Vein endothelial cell (primary cell): ENCODE measurements at places on chromosomes 1 and 21. TPM values are rescaled to one million over a fixed set of nuclear protein-coding genes. Genes with fewer than 3 reads are reported as not detected.

PLCH2 gene
- under 0.01 and 0.33 TPM in 2 replicates for total RNA-seq

OR2L3 gene
- not detected in 2 replicates for total RNA-seq

GJA8 gene
- not detected in 2 replicates for total RNA-seq

RAB25 gene
- total RNA-seq: not detected in 2 replicates

ADCY10 gene
- 0.48 TPM in 1 of 2 replicates, not detected in the other for total RNA-seq

TCHHL1 gene
- total RNA-seq: not detected in 2 replicates

KIAA1614 gene
- 4.0 and 4.6 TPM in 2 replicates for total RNA-seq

ATPAF1 gene
- total RNA-seq: 33.1 and 40.5 TPM in 2 replicates

MUTYH gene
- 9.0 and 10.1 TPM in 2 replicates for total RNA-seq

TSPEAR gene
- not detected in 2 replicates for total RNA-seq

WNT9A gene
- 3.5 and 3.9 TPM in 2 replicates for total RNA-seq

LIPI gene
- not detected in 2 replicates for total RNA-seq

NPHS2 gene
- not detected in 2 replicates for total RNA-seq

IFNLR1 gene
- not detected in 2 replicates for total RNA-seq

MIGA1 gene
- total RNA-seq: 16.3 and 18.1 TPM in 2 replicates

THEM5 gene
- total RNA-seq: not detected in 2 replicates

ZNF692 gene
- total RNA-seq: 14.2 and 14.4 TPM in 2 replicates

SELENOF gene
- total RNA-seq: 139 and 143 TPM in 2 replicates

KCNJ15 gene
- total RNA-seq: 0.33 and 1.1 TPM in 2 replicates

SHISAL2A gene
- total RNA-seq: not detected in 2 replicates

ZNF648 gene
- not detected in 2 replicates for total RNA-seq

CELA2A gene
- total RNA-seq: not detected in 2 replicates

KRTAP13-2 gene
- not detected in 2 replicates for total RNA-seq

MYOG gene
- total RNA-seq: not detected in 2 replicates

ATAD3C gene
- total RNA-seq: not detected in 2 replicates

ACTN2 gene
- total RNA-seq: under 0.01 and 0.38 TPM in 2 replicates

SPRR2G gene
- not detected in 2 replicates for total RNA-seq

OR2T35 gene
- not detected in 2 replicates for total RNA-seq

ENTREP3 gene
- 8.2 and 9.5 TPM in 2 replicates for total RNA-seq

HMGCS2 gene
- not detected in 2 replicates for total RNA-seq

LYST gene
- total RNA-seq: 17.1 and 22.2 TPM in 2 replicates

PAQR7 gene
- 7.0 and 9.8 TPM in 2 replicates for total RNA-seq

TOMM40L gene
- total RNA-seq: 16.0 and 18.2 TPM in 2 replicates

C1orf226 gene
- 1.3 and 2.3 TPM in 2 replicates for total RNA-seq

COL24A1 gene
- total RNA-seq: not detected in 2 replicates

PADI3 gene
- not detected in 2 replicates for total RNA-seq

RIIAD1 gene
- not detected in 2 replicates for total RNA-seq

HNRNPCL2 gene
- not detected in 2 replicates for total RNA-seq

KLF17 gene
- total RNA-seq: not detected in 2 replicates

PLA2G2C gene
- not detected in 2 replicates for total RNA-seq

S100A12 gene
- not detected in 2 replicates for total RNA-seq

TMEM240 gene
- total RNA-seq: 1.7 and 4.2 TPM in 2 replicates

ANKRD34A gene
- total RNA-seq: 0.19 and 0.33 TPM in 2 replicates

PDE9A gene
- 0.96 and 1.6 TPM in 2 replicates for total RNA-seq

SYT11 gene
- total RNA-seq: 34.4 and 35.9 TPM in 2 replicates

EIF4G3 gene
- 52.3 and 58.6 TPM in 2 replicates for total RNA-seq

TLR5 gene
- total RNA-seq: under 0.01 and 0.96 TPM in 2 replicates

PDC gene
- total RNA-seq: not detected in 2 replicates

KRTAP20-4 gene
- not detected in 2 replicates for total RNA-seq

PLA2G2A gene
- total RNA-seq: not detected in 2 replicates

TDRD10 gene
- 2.9 and 4.8 TPM in 2 replicates for total RNA-seq

VHLL gene
- 0.33 TPM in 1 of 2 replicates, not detected in the other for total RNA-seq

C1QB gene
- total RNA-seq: not detected in 2 replicates

F13B gene
- total RNA-seq: not detected in 2 replicates

ASTN1 gene
- total RNA-seq: not detected in 2 replicates

OR2W3 gene
- 0.33 TPM in 1 of 2 replicates, not detected in the other for total RNA-seq

PRKAA2 gene
- total RNA-seq: 3.3 and 3.9 TPM in 2 replicates

KRTAP21-2 gene
- not detected in 2 replicates for total RNA-seq
